Glutamatergic neuron (in vitro differentiated cells): ENCODE measurements at places on chromosomes 4 and X.

DNA sequence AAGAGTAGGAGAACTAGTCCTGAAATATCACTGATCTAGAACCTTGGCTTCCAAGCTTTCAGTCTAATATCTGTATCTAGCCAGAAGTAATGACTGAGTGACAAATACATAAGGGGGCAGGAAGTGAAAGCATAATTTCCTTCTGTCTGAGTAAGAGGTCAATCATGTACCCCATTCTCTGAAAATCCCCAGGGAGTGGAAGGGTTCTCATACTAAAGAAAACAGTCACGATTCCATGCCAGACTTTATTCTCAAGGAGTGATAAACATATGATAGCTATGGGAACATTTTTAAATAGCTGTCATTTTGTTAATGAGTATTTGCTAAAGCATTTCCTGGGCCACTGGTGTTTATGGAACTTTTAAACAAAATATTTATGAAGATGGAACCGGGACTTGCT is 308.5 kb downstream of the ARHGAP24 start:
- no peak overlapping the region for H3K27ac ChIP-seq
- no peaks in the 10 kb centered on the region for H3K36me3 ChIP-seq
- no peak for DNase-seq

GRCh38 chr4:128454881-128455280 is 167.3 kb upstream of the PGRMC2 start:
- H3K27ac ChIP-seq = peak overlapping the region; percentile 3
- H3K4me3 ChIP-seq = no peak overlapping the region
- no peak for DNase-seq
- peaks cover 2% of the 10 kb centered on the region for H3K27me3 ChIP-seq

- H3K4me3 ChIP-seq = no peak overlapping the region
- no peak overlapping the region for H3K27ac ChIP-seq
- no peak for DNase-seq
- H3K36me3 ChIP-seq = no peaks in the 10 kb centered on the region
- H3K27me3 ChIP-seq = no peaks in the 10 kb centered on the region
- no peaks in the 10 kb centered on the region for H3K4me1 ChIP-seq
These were observed 115.0 kb upstream of the INPP4B start for GRCh38 chr4:142960867-142961644.

GRCh38 chrX:46758163-46758955 is 559 bp downstream of the SLC9A7 start:
- H3K27me3 ChIP-seq = no peaks in the 10 kb centered on the region
- peak overlapping the region; percentile 88 for H3K4me3 ChIP-seq
- no peak overlapping the region for H3K27ac ChIP-seq
- H3K36me3 ChIP-seq = no peaks in the 10 kb centered on the region
- H3K4me1 ChIP-seq = peaks cover 2% of the 10 kb centered on the region
- no peak for DNase-seq

GRCh38 chrX:7247346-7247745 is 99.4 kb upstream of the PUDP start:
- no peaks in the 10 kb centered on the region for H3K36me3 ChIP-seq
- no peak overlapping the region for H3K27ac ChIP-seq
- DNase-seq = no peak
- peaks cover 3% of the 10 kb centered on the region for H3K4me1 ChIP-seq

- H3K27me3 ChIP-seq = no peaks in the 10 kb centered on the region
- H3K4me3 ChIP-seq = no peak overlapping the region
- peaks cover 11% of the 10 kb centered on the region for H3K36me3 ChIP-seq
These were observed 17.1 kb downstream of the RCHY1 start for GRCh38 chr4:75497133-75497532.

GRCh38 chrX:40406330-40406859 is 174.4 kb upstream of the ATP6AP2 start:
- peaks cover 2% of the 10 kb centered on the region for H3K27me3 ChIP-seq
- no peak overlapping the region for H3K4me3 ChIP-seq
- no peak for DNase-seq
- H3K36me3 ChIP-seq = no peaks in the 10 kb centered on the region

GRCh38 chr4:19992471-19993093 is 259.1 kb upstream of the SLIT2 start:
- H3K27me3 ChIP-seq = no peaks in the 10 kb centered on the region
- H3K36me3 ChIP-seq = no peaks in the 10 kb centered on the region
- DNase-seq = no peak
- H3K27ac ChIP-seq = no peak overlapping the region
- no peaks in the 10 kb centered on the region for H3K4me1 ChIP-seq
